ENCODE measurements at places on chromosomes 3 and 15. TPM values are rescaled to one million over a fixed set of nuclear protein-coding genes. Genes with fewer than 3 reads are reported as not detected.
A peak's percentile ranks its signal among the peaks of the same experiment; 100 is the strongest.

DNA sequence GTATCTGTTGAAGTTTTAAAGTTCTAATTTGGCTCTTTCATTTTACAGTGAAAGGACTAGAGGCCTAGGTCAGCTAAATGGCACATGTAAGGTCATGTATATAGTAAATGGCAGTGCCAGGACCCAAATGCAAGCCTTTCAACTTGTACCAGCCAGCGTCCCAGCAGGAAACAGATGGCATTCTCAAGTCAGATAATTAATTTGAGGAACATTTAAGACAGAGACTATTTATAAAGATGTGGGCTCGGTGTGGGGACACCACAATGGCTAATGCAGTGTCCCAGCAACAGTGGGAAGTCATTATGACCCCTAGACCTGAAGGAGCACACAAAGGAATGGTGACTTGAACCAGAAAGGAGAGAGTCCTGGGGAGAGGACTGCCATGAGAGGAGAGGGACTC is 6.1 kb downstream of the MINDY4B start:
- DNase-seq: no peak

- peak; percentile 26 for DNase-seq
Measured at GRCh38 chr3:148625095-148625736, 72.5 kb upstream of the AGTR1 start.

ACSBG1 gene
- 0.40 TPM for total RNA-seq

ROBO2 gene
- total RNA-seq: not detected

DNA sequence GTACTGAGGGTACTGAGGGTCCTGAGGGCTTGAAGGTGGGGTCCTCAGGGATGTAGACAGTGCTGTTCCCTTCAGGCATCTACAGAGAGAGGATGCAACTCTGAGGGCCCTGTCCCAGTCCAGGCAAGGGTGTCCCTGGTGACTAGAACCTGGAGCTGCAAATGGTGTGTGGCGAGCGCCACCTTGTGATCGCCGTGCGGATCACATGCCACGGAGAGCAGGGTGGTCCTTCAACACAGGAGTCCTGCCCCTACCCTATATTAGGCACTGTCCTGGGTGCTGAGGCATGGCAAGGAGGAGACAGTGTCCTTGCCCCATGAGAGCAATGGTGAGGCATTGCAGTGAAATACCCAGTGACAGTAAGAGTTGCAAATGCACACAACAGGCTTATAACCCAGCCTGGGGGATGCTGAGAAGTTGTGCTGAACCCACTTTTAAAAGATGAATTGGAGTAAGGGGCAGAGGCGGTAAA is 23.6 kb downstream of the RHCG start:
- peak; percentile 75 for DNase-seq

PPP2R3A gene
- total RNA-seq: 9.4 TPM

SLC6A11 gene
- total RNA-seq: 34.0 TPM

Measured in PC-3 (cell line).